Fibroblast of skin of abdomen (primary cell): ENCODE measurements at places on chromosomes 12 and 14.
A peak's percentile ranks its signal among the peaks of the same experiment; 100 is the strongest.

DNA sequence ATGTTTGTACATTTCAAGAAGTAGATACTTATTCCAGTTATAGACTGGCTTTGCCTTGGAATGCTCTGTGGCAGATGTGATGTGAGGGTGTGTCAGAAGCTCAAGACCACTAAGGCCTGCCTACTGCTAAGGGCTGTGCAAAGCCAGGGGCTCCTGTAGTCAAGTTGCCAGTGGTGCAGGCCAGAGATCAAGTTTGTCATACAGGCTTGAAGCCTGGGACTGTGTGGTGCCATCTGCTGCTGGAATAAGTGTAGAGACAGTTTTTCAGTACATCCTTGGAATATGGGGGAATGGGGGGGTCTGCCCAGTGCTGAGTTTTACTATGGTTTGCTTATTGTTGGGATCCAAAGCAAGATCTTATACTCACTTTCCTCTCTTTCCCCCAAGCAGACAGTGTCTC lies 649.9 kb upstream of the FOXG1 start:
- DNase-seq: no peak

DNA sequence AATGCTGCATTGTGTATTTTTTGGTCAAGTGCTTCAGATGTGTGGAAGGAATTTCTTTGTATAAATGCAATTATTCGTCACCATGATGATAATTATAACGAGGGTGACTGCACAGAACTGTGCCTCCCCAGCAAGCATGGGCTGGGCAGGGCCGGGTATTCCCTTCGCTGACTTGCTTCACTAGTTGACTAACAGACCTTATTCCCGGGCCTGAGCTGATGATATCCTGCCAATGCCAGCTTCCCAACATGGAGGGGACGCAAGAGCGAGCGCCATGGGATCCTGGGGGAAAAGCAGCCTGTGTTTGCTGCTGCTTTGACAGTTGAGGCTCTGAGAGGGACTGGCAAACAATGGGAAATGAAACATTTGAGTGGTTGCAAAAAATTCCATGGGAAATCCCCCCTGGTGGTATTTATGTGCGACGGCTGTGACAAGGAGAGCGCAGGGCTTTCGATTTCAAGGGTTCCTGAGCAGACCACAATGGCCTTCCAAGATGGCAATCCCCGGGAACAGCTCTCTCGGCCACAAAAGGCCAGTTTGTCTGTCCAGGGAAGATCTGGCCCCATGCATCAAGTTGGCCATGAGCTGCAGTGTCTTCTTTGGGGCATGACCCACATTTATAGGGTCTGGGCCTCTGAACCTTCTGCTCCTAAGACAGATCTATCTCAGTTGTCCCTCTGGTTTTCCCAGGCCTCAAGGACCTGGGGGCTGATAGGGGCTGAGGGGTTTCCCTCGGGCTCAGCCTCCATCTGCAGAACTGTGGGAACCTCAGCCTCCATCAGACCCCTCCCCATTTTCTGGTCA lies 21.9 kb upstream of the MAP1LC3B2 start:
- no peak for DNase-seq

GRCh38 chr14:22428700-22429291 lies 160.2 kb downstream of the DAD1 start:
- peak; percentile 35 for DNase-seq

- no peak for DNase-seq
These were observed 25.6 kb downstream of the PPM1H start for GRCh38 chr12:62909340-62909739.

DNA sequence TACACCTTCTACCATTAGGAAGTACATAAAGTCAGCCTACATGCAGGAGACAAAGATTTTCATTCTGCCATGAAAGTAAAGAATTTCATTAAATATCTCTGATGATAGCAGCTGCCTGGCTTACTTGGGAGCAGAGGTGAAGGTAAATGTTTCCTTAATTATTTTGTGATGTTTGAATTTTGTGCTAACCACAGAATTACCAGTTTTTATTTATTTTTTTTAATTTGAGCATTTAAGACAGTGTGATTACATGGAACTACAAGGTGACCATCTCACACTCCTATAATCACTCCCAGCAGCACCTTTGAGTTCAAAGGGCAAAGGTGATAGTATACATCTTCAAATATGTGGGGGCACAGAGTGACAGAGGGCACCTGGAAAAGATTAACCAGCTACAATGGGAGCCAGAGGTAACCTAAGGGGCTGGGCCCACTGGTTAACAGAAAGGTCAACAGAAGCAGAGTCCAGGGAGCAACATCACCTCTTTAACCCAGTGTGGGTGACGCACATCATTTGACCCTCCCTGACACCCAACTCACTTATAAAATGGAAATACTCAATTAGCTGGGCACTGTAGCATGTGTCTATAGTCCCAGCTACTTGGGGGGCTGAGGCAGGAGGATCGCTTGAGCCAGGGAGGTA lies 65.0 kb downstream of the GCH1 start:
- no peak for DNase-seq

DNA sequence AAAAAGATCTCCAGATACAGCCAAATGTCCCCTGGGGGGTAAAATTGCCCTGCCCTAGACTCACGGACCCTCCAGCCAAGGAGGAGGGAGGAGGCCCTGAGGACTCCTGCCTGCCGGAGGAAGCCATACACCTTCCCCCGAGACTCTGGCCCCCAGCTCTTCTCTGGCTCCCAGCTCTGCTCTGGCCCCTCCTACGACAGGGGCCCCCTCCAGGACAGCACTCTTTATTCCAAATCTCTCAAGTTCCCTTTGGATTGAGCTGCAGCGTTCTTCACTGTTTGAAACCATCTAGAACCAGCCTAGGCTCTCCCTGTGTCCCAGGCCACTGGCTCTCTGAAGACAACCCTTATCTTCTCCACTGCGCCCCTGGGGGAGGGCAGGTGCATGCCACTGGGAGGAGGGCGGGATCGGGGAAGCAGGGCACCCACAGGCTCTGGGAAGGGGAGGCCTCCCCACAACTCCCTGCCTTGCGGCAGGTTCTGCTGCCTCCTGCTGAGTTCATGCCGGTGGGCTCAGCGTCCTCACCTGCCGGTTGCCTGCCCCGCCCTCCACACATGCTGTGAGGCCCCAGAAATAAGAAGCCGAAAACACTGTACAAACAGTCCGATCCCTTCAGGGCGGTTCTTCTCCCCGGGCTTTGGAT lies 112.7 kb downstream of the DICER1 start:
- no peak for DNase-seq

DNA sequence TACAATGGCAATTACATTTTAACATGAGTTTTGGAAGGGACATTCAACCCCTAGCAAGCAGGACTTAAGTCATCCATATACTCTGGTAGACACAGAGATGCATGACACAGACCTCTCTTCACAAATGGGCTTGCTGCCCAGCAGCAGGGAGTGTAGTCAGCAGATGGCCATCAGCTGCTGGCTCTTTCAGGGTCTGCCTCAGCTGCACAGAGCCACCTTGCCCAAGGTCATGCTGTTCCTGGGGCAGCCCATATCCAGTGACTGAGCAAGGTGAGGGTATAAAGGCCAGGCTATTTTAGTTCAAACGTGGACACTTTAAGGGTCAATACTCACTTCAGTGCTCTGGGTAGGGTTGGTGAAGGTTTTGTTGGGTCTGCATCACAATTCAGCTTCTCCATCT lies 58.3 kb upstream of the JDP2 start:
- DNase-seq: no peak
